Upper lobe of right lung (tissue), 1 donor: ENCODE measurements at places on chromosomes 5 and 9.

DNA sequence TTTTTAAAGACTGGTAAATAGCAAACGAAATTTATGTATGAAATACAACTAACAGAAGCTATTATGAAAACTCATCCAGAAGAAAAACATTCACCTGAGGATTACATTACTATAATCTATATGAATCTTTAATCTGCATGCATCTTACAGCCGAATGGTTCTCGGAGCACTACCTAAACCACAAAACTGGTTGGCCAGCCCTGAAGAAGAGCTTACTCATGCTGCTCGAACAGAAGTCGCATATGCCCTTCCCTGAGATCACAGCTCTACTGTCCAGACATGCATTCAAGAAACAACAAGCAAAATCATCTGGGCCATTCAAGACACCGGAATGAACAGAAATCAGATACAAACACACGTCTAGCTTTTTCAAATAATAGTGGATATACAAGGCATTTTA, 931.0 kb upstream of the DMAC1 start:
- DNase-seq: no peak

GRCh38 chr5:76682387-76682786, 33.5 kb upstream of the F2R start:
- DNase-seq: no peak

GRCh38 chr9:134298000-134298399, 28.3 kb upstream of the RXRA start:
- DNase-seq: no peak

GRCh38 chr5:132831095-132831860, 831 bp upstream of the SHROOM1 start:
- no peak for DNase-seq

- no peak for DNase-seq
Observed at GRCh38 chr5:14305045-14305444, 161.9 kb downstream of the TRIO start.

GRCh38 chr5:54884195-54884536, 101.2 kb downstream of the ESM1 start:
- no peak for DNase-seq

DNA sequence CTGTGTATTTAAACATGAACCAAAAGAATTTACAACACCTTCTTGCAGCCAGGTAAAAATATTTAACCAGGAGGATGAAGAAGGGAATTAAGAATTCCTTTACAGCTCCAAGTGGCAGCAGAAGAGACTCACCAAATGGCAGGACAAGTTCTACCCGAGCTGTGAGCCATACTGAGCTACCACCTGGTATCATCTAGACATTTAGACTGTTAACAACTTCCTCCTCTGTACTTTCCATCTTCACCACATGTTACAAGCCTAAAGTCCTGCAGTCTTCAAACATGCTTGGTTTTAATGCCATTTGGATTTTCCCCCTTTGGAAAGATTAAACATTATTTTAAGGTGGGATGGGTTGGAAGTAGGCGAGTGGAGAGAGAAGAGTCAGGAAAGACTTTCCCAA, 190.2 kb downstream of the TRPM6 start:
- DNase-seq: no peak

- no peak for DNase-seq
Observed at GRCh38 chr9:115524453-115525059, 406.6 kb upstream of the TNC start.

GRCh38 chr9:111832449-111832848, 37.7 kb upstream of the SHOC1 start:
- DNase-seq: no peak
